Renal cortex interstitium (tissue), 15 donors: ENCODE measurements at places on chromosomes 11 and 22.

DNA sequence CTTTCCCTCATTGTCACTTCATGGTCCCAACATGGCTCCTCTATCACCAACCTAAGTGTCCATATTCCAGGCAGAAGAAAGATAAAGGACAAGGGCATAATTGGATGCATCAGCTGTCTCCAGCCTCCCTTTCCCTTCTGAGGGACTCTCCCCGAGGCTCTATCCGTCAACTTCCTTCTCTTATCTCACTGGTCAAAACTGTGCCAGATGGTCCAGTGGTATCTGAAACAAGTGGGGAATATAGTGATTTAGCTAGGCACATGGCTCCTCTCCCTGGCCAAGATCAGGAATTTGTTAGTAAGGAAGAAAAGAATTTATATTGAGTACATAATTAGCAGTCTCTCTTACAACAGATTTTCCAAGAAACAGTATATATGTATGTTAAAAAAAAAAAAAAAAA is 12.6 kb upstream of the SPON1 start:
- no peak for DNase-seq

- DNase-seq = no peak
These were observed 9.5 kb upstream of the CBX6 start for GRCh38 chr22:38881464-38881871.

DNA sequence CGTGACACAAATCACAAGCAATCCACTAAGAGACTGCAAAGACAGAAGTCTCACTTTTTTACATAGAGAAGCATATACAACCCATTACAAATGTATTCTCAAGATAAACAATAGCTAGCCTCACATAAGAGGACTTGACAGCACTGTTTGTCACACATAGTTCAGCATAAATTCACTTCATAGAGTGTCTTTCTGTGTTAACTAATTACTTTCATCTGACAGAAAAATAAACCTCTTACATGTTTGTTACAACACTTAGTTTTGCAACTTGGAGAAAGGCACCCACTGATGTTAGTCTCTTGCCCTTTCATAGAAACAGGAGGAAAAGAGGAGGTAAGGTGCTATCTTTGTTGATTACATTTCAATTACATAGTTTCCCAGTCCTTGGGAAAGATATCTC is 2221.9 kb upstream of the RAG2 start:
- no peak for DNase-seq

- DNase-seq = no peak
These were observed 10.7 kb upstream of the SEC14L6 start for GRCh38 chr22:30557243-30557642.

GRCh38 chr22:22712092-22712658 is 67.8 kb downstream of the GGTLC2 start:
- DNase-seq = no peak

- DNase-seq = no peak
These were observed 906.9 kb upstream of the RAG2 start for GRCh38 chr11:37504921-37505320.

DNA sequence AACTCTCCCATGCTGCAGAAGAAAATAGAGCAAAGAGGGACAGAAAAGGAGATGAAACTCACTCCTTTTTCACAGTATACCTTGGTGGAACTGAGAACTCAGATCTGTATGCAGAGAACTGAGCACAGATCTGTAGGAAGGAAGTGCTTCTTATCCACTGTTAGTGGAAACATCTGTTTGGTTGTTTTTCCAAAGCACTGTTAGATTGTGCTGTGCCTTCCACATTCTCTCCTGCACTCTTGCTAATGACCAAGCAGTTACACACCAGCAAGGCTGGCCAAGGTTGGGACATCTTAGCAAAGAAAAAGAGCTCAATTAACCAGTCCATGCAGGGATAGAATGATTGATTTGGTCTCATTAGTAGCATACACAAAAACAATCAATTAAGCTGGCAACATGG is 20.1 kb upstream of the SIK2 start:
- no peak for DNase-seq

DNA sequence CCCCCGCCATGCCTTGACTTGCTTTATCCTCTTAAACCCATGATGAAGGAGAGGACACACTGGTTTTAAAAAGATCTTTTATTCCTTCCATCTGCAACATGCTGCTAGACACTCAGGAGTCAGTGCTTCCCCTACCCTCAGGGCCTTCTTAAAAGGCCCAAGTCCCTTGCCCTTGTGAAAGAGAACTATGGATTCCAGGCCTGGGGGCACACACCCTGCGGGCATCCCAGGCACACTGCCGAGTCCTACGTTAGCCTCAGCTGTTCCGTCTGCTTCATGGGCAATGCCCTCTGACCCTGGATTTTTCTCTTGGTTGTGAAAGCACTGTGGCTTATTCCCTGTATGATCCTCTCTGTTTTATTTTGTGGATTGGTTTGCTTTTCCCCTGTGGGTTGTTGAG is 35.1 kb upstream of the RAB1B start:
- DNase-seq = no peak

GRCh38 chr22:21866833-21867527 is 465 bp downstream of the MAPK1 start:
- peak; percentile 35 for DNase-seq

DNA sequence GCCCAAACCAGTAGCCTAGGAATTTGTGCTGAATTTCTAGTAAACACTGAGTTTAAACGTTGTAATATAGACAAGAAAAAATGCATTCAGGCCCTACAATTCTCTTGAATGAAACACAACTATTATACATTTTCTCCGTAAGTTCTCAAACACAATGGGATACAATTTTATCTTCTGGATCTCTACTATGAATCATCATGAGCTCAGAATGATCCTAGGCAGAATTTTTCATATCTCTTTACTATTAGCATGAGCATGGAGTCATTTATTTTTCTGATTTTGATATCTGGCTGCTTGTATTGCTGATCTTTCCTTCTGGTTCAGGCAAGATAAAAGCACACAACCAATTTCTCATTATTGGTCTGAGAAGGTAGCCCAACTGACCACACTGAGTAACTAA is 1123.4 kb upstream of the RAG2 start:
- no peak for DNase-seq

GRCh38 chr11:76676636-76677457 is 6.3 kb upstream of the LRRC32 start:
- DNase-seq = no peak

DNA sequence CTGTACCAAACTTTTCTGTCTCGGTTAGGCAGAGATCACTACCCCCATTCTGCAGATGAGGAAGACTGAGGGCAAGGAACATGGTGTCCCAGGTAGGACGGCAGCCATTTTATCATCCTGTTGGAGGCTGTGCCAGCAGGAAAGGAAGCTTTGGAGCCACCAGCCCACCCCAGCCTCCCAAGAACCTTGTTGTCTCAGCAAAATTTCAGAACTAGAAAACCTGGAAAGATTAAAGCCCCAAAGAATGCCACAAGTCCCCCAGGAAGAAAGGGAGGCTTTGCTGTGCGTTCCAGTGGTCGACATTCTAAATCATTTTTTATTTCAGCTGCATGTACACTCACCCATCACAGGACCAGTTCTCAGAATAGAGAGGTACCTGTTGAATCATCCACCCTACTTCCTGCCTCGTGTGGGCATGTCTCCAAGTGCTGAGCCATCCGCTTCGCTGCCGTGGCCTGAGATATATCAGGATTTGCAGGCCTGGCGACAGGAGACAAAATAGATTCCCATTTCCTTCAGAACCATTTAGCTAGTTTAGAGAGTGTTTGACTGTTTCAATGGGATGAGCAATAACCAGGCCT is 13.0 kb upstream of the EIF3D start:
- DNase-seq = no peak

DNA sequence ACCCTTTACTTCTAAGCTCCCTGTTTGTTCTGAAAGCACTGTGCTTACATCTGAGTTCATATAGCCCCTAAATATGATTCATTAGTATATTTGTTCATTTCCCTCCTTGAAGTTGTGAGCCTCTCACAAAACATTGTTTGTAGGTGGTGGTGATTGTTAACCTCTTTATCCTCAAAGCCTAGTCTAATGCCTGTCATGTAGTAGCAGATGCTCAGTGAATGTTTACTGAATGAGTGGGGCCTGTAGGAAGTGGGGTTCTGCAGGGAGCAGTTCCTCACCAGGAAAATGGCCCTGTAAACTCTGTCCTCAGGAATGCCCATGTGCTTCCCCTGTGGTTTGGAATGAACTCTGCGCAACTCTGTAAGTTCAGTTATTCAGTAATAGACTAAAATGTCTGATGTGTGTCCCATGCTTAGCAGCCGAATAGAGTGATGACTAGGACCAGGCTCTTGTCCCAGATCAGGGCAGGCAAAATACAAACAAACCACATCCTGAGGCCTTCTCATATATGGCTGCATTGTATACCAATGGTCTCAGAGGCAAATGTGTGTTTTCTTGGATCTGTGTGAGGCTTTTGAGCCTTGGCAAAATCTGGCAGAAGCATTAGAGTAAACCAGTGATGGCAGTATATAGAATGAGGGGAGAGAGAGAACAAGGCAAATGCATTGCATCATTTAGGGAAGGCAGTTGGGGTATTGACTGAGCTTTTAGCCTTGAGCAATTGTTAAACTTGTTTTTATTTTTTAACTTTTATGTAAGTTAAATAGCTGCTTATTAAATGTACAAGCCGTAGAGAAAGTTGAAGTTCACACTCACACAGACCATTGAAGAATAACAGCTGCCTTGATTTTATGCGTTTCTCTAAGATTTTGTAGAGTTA is 91.4 kb upstream of the BIRC3 start:
- no peak for DNase-seq

- no peak for DNase-seq
These were observed 4.2 kb downstream of the SGSM1 start for GRCh38 chr22:24810043-24810749.

- no peak for DNase-seq
These were observed 75.7 kb downstream of the TIMP3 start for GRCh38 chr22:32877196-32877595.

DNA sequence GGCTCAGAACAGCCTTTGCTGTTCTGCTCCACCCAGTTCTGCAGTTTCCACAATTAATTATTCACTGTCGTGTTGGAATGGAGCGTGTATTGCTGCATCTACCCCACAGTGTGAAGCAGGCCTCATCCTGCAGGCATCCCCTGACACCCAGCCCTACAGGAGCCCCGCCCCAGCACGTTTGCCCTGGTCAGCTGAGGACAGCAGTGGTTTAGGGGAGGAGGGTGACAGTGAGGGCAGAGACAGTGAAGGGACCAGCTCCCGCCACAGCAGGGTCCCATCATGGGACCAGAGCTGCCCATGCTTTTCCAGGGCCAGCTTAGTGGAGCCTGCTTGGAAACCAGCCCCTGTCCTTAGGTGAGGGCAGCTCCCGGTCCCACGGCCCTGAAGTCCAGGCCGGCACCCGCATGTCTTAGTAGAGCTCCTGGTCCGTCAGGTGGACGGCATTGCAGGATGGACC is 273.0 kb downstream of the TBC1D22A start:
- DNase-seq = no peak

DNA sequence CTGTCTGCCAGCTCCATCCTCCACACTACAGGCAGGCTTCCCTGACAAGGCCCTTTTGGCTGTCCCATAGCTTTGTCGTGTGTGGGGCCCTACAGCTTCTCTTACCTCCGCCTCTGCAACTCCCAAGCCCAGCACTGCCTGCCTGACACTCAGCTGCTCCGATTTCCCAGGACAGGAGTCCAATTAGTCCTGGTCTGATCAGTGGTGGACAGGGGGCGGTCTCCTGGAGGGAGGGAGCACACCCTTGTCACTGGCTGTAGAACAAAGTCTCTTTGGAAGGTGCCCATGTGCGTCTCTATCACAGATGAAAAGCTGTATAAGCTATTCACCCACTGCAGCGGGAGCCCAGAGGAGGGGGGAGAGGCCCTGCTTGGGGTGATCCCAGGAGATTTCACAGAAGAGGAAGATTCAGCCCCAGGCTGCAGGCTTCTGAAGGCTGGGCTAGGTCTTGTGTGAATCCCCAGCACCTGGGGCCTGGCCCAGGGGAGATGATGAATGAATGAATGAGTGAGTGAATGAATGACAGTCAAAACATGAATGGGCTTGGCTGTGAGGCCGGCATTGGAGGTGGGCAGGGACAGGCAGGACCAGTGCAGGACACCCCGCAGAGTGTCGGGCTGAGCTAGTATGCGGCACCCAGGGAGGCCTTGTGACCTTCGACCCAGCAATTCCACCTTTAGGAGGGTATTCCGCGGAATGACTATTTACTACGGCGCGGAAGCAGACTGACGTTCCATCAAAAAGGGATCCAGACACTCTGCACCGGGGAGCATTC is 142.4 kb downstream of the CACNA1I start:
- no peak for DNase-seq

DNA sequence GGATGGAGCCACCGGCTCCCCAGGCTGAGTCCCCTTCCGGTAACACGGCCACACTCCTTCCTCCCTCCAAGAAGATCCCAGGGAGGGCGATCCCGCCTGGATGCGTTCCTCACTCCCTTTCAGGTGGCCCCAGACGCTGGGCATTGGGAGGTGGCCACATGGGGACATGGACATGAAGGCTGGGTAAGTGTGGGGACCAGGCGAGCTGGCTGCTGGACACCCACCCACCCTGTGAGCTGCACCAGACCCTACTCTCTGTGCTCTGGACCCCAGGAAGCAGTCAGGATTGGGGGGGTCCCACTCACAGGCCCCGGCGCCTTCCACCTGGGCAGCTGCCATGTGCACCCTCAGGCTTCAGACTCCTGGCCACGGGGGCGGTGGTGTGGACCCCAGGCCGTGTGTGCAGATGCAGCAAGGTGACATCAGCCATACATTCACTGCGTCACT is 932.8 kb downstream of the BRD1 start:
- DNase-seq = no peak

DNA sequence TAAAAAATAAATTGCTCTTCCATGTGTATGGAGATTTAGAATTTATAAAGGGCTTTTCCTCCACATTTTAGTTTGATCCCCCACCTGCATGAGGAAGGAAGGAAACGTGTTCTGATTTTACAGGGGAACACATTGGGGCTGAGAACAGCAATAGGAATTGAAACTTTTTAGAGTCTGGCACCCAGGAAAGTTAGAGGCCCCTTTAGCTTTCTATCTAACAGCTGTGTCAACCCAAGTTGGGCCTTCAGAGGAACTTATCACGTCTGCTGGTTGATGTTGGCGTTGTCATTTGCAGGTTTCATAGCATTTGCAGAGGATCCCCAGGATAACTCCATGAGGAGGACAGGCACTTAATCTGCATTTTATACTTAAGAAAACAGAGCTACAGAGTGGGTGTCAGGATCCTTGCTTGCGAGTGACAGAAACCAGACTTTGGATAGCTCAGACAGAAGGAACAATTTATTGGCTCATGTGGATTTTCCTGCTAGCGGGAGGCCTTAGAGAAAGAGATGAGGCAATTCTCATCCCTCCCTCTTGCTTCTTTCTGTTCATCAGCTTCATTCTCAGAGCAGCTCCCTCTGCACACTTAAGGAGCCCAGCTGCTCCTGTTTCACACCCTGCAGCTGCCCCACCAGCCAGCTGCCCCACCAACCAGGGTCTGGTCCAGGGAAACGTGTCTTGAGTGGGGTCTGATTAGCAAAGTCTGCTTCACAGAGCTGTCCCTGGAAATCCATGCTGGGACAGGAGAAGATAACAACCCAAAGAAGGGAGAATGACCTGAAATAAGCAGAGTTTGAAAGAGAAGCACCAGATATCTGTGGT is 92.5 kb upstream of the OR4B1 start:
- no peak for DNase-seq

GRCh38 chr22:38783095-38783615 is 10.8 kb downstream of the DNAL4 start:
- DNase-seq = no peak
